ENCODE measurements at places on chromosomes 7 and 10.

DNA sequence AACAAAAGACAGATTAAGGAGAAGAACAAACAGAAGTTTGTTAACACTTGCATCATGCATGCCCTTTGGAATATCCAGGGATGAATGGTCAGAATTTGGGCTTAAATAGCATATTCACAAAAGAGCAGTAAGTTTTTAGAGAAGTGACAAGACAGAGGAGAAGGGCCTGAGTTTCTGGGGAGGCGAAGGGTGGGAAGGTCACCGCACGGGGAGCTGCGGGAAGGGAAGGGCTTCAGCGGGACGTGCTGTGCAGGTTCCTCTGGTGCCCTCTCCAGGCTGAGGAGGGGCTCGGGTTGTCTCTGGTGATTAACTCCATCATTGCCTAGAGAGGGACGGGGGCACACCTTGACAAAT, 10.4 kb upstream of the ZNF22 start:
- no peak for DNase-seq

- no peak for DNase-seq
Observed at GRCh38 chr7:26492816-26493215, 201.2 kb downstream of the SNX10 start.

GRCh38 chr7:105854498-105854897, 21.9 kb downstream of the ATXN7L1 start:
- peak; percentile 70 for DNase-seq

- no peak for DNase-seq
Observed at GRCh38 chr7:46841248-46841647, 740.7 kb downstream of the TNS3 start.

DNA sequence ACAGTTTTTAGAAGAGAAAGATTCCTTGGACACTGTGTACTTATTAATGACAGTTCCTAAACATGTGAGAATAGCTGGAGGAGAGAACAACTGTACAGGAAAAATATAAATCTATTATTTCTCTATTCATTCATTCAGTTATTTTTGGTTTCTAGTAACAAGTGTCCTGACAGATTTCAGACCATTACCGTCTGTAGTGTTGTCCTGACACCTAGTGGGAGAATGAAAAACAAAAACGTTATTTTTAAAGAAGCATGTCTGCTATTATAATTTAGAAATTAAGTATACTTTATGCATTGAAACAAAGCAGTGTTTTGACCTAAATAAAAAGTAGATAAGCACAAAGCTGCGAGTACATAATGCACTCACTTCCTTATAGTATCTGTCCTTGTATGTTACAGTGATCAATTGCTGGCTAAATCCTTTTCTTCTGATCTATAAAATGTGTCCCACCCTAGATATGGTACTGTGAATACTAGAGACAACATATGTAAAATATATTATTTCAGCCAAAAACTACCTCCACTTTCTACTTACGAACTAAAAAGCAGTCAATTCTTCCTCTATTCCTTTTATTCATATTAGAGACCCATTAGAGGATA, 575.6 kb downstream of the ARL4A start:
- DNase-seq: peak; percentile 62

DNA sequence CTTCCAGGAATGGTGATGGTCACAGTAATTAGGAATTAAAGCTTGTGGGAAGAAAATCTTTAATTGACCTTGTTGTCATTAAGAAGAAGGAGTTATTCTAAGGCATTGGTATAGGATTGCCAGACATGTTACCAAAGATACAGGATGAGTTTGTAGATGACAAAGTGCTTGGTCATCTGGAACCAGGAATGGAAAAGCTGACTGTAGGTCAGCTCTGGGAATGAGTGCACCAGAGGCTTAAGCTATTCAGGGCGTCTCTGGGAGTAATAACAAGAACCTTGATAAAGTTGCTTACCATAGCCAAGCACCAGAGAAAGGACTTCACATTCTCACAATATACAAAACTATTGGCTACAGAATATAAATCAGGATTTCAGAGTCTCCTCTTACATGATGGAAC, 89.0 kb downstream of the PHTF2 start:
- DNase-seq: no peak

DNA sequence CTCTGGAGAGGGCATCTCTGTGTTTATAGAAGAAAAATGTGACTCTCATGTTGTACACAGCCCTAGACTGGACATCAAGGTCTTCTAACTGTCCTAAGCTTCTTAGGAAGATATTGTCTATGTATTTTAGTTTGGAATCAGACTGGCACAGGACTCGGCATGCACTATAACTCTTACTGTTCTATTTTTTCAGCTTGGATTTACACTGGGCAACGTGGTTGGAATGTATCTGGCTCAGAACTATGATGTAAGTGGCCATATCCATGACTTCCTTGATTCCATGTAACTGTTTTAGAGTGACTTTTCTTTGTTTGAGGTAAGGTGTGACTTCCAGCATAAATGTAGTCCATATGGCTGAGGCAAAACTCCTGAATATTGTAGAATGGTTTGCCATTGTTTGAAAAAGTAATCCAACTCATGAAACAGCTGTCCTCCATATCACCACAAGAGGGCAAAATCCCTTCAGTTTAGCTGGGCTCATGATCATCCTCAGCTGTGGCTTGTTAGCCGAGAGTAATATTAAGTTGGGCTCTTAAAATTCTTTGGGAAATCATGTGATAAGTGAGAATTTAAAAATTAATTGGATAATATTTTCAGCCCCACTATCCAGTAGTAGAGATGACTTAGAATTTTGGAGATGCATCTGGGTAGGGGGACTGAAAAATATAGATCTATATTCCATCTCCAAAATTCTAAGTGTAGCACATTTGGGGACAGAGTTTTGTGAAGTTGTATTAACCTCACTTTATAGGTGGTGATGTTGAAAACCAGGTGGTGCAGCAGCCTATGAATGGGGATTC, 10.4 kb downstream of the STMP1 start:
- DNase-seq: peak; percentile 72

- DNase-seq: no peak
Observed at GRCh38 chr10:58857251-58857805, 319.1 kb upstream of the PHYHIPL start.

- no peak for DNase-seq
Observed at GRCh38 chr7:101241015-101241363, 3.4 kb upstream of the CLDN15 start.

- no peak for DNase-seq
Observed at GRCh38 chr7:138556771-138557484, 96.9 kb downstream of the TRIM24 start.

DNA sequence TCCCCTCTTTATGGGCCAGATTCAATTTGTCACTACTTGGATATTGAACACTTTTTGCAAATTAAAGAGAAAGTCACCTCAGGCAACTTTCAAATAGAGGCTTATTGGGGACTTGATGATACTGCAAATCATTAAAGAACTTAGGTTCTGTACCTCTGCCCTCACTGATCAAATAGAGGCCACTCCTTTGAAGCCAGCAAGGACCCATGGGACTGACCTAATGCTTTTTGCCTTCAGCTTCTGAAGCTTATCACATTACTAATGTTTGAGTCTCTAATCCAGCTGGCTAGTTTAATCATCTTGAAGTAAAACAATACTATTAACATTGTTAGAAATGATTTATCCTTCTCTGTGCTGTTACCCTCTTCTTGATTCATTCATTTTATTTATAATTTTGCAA, 93.0 kb upstream of the ZNF800 start:
- DNase-seq: no peak
